Ascending aorta (tissue), 2 donors: ENCODE measurements at places on chromosomes 1 and 21. TPM values are rescaled to one million over a fixed set of nuclear protein-coding genes. Genes with fewer than 3 reads are reported as not detected.

Gene FCGR3A
- 8.8 TPM for total RNA-seq

Gene KRTAP19-1
- not detected for total RNA-seq

Gene CFHR4
- total RNA-seq, result not detected

Gene PIK3R3
- 33.1 TPM for total RNA-seq

Gene HPCAL4
- not detected for total RNA-seq

Gene TSTD1
- not detected for total RNA-seq

Gene BRINP3
- total RNA-seq, result 1.5 TPM

Gene VWA5B1
- total RNA-seq, result not detected

Gene LCE2C
- total RNA-seq, result not detected

Gene ANKRD34A
- 13.6 TPM for total RNA-seq

Gene LCE2A
- not detected for total RNA-seq

Gene SH2D1B
- total RNA-seq, result not detected

Gene RGS2
- 11.9 TPM for total RNA-seq

Gene NTMT2
- not detected for total RNA-seq

Gene CD1D
- total RNA-seq, result not detected

Gene VCAM1
- total RNA-seq, result 9.8 TPM

DNA sequence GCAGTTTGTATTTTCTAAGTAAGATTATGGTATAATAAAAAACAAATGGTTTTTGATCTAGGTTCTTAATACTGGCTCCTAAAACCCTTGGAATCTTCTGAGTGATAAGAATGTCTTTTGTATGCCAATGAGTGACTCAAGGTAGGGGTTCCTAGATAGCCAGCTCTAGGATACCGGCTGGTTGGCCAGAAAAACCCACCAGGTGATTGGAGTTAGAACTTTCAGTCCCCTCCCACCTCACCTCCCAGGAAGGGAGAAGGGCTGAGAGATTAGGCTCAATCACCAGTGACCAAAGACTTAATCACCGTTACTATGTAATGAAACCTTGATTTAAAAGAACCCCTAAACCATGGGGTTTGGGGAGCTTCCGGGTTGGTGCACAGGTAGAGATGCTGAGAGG, 8.7 kb upstream of the BRDT start:
- no peak for DNase-seq

DNA sequence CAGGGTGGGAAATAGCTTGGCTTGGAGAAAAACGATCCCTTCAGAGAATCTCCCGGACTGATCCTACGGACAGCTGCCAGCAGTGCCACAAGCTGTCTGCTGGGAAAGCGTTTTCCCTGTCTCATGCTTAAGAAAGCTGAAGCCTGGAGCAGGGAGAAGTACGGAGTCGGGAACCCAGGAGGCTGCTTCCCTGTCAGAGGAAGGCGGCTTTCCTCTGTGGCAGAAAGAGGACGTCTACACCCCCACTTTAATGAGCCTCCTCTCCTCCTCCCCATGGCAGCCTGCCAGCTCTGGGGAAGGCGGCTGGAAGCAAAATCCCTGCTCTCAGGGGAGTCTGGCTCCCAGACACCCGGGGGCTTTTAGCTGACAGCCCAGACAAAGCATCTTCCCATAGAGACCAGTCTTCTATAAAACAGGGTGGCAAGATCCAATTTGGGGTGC, 7.3 kb downstream of the KIF21B start:
- DNase-seq, result no peak

DNA sequence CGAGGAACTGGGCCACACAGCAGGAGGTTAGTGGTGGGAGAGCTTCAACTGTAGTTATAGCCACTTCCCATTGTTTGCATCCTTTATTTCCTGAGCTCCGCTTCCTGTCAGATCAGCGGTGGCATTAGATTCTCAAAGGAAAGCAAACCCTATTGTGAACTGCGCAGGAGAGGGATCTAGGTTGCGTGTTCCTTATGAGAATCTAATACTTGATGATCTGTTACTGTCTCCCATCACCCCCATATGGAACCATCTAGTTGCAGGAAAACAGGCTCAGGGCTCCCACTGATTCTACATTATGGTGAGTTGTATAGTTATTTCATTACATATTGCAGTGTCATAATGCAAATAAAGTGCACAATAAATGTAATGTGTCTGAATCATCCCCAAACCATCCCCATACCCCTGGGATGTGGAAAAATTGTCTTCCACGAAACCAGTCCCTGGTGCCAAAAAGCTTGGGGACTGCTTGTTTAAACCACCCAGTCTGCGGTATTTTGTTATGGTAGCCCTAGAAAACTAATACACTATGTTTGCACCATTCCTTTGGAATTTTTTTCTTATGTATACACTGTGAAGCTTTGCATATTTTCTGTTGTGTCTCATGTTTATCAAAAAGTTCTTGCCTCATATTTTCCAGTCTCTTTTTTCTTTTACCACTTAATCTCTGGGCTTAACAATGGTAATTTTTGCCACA, 136.6 kb upstream of the IVNS1ABP start:
- no peak for DNase-seq

- DNase-seq, result no peak
Observed at GRCh38 chr1:82560566-82560965, 759.8 kb downstream of the ADGRL2 start.

DNA sequence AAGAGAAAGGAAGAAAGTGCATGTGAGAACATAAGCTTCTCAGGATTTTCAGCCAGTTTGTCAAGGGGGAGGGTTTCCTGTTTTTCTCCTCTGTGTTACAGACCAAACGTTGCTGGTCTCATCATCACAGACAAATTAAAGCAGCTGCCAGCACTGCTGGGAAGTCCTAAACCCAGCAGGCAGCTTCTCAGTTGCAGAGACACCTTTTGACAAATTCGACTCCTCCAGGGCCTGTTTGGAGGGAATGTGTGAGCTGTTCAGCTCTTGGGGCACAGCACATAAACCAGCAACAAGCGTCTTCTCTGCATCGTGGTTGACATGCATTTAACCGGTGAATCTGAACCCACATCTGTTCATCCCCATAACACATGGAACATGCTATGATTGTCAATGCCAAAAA, 454.6 kb upstream of the RUNX1 start:
- DNase-seq, result no peak

DNA sequence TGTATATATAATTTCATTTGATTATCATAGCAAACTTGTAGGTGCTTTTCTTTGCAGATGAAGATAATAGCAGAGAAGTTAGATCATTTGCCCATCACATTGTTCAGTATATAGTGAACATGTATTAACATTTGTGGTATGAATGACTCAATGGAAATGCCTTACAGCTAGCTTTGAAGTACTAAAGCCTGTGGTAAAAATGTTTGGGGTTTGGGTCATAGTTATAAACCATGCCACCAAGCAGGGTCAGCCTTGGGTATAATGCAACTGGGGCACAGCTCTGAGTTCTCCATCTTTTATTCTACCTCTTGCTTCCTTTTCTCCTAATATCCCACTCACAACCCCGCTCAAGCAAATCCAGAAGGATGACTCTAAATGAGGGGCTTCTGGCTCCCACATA, 141.6 kb downstream of the KCNT2 start:
- DNase-seq, result no peak

DNA sequence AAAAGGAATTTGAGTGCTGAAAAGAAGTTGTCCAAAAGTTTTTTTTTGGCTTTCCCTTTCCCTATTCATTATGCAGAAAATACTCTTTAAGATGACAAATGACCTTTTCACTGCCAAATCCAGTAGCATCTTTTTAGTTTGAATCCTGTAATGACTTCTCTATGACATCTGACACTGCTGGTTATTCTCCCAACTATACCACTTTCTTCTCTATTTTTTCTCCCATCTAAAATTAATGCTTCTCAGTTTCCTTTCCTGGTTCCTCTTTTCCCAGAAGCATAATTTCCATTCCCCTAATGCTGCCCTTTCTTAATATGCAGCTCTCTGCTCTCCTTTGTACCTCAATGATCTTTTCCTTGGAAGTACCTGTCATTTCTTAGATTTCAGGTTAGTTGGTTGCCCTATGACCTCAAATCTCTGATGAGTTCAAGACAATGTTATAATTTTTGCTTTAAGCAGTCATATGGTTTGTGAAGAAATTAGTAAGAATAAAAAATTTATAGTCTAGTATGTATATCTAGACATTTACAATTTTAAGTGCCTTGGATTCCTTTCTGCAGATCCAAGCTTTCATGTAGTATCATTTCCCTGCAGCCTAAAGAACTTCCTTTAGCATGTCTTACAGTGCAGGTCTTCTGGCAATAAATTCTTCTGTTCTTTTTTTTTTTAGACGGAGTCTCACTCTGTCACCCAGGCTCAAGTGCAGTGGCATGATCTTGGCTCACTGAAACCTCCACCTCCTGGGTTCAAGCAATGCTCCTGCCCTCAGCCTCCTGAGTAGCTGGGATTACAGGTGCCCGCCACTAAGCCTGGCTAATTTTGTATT, 150.8 kb downstream of the CDC42BPA start:
- DNase-seq, result no peak

- no peak for DNase-seq
Observed at GRCh38 chr1:43648876-43649477, 972 bp upstream of the KDM4A start.

GRCh38 chr1:203504400-203505250, 10.7 kb downstream of the OPTC start:
- no peak for DNase-seq

GRCh38 chr1:222525951-222526350, 22.0 kb downstream of the HHIPL2 start:
- DNase-seq, result no peak

GRCh38 chr1:51237351-51238033, 1.4 kb downstream of the RNF11 start:
- DNase-seq, result no peak

- no peak for DNase-seq
Observed at GRCh38 chr1:156191292-156191964, 2.5 kb upstream of the SLC25A44 start.

GRCh38 chr21:16058896-16059295, 329.1 kb downstream of the USP25 start:
- DNase-seq, result no peak

GRCh38 chr1:55970526-55971110, 608.7 kb downstream of the PLPP3 start:
- no peak for DNase-seq

GRCh38 chr1:77068013-77068412, 151.2 kb downstream of the PIGK start:
- no peak for DNase-seq

DNA sequence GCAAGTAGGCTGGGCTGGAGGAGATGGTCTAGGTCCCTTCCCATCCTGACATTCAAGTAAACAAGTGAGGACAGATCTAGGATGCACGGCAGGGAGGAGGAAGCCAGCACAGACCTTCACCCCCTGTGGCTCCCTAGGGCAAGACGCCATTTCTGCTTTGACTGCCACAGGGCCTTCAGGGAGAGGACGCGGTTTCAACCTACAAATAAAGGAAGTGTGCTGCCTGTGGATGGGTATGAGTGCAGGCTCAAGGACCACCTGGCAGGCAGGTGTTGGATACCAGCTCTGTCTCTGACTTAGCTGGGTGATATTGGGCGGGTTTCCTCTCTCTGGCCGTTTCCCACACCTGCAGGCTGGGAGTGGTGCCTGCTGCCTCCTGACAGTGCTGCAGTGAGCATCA, 16.2 kb downstream of the SLC2A1 start:
- no peak for DNase-seq

DNA sequence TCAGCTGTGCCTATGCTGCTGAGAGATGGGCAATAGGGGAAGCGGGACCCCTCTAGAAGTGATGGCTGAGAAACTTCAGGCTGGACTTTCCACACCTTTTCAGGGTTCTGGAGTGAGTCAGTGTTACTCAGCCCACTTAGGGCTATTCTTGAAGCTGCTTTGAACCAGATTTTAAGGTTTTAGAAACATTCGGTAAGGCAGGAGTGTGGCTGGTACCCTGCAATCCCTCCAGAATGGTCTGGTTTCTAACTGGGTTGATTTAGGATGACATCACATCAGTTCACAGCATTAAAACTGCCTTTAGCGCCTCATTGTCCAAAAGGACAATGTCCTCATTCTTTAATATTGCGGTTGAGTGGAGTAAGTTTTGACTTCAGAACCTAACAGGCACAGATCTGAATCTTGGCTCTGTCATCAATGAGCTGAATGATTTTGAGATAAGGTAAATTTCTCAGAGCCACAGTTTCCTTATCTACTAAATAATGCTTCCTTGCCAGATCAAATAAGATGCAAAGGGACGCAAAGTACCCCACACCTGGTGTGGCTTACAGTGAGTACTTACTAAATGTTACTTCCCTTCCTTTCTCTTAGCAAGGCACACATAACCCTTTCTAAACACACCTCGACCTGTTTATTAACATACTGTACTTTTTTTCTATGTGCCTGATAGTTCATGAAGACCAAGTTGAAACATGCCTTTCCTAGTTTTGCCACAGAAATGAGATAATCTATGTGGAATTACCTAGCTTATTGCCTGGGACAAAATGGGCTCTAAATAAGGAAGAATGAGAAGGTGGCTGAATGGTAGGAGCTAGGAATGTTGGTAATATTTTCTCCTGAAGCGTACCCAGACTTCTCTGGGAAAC, 209.8 kb downstream of the ROR1 start:
- DNase-seq, result no peak

DNA sequence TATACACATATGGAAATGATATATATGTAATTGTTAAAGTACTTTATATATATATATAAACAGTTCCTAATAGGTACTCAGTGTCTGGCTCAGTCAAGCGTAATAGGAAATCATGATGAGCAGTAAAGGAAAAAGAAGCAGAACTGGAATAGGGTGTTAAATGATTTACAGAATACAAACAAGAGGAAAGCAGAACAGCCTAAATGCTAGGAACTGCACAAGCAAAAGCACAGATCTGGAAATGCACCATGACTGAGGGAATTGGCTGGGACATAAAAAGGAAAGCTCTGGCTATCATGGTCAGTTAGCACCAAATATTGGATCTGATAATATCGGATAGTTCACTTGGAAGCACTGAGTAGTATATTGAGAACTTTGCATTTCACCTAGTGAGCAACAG, 51.8 kb downstream of the SLC44A5 start:
- DNase-seq, result no peak

DNA sequence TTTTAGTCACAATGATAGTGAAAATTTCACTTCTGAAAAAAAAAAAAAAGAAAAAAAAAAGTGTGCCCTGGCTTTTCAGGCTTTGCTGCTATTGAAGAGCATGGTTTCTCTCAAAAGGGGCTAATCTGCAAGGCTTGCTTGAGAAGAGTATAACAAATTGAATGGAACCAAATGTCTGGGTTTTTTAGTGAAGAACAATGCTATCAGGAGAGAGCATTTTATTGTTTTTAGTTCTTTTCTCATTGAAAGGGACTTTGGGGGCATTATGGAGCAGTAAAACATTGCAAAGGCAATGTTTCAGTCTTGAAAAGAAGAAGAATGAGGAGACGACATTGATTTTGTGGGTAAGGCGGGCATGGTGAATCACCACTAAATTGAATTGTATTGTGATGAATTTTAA, 28.2 kb downstream of the VCAM1 start:
- DNase-seq, result no peak

- no peak for DNase-seq
Observed at GRCh38 chr1:243903895-243904294, 53.9 kb upstream of the AKT3 start.

- no peak for DNase-seq
Observed at GRCh38 chr1:23745515-23745914, 2.2 kb downstream of the ELOA start.

GRCh38 chr1:115412286-115412685, 74.2 kb upstream of the NGF start:
- DNase-seq, result no peak

- no peak for DNase-seq
Observed at GRCh38 chr21:43347461-43348169, 79.3 kb downstream of the SIK1 start.

- no peak for DNase-seq
Observed at GRCh38 chr1:44485229-44485933, 80.3 kb downstream of the RNF220 start.

GRCh38 chr1:97093741-97094140, 372.2 kb downstream of the PTBP2 start:
- DNase-seq, result no peak
